ENCODE measurements at places on chromosomes 5 and 9. TPM values are rescaled to one million over a fixed set of nuclear protein-coding genes. Genes with fewer than 3 reads are reported as not detected.

The PCDHA10 gene
- 12.2 TPM for total RNA-seq

The PSIP1 gene
- 332 TPM for total RNA-seq

The GFPT2 gene
- 120 TPM for total RNA-seq

The SPINK4 gene
- total RNA-seq, result not detected

The GPR150 gene
- not detected for total RNA-seq

The LHX6 gene
- total RNA-seq, result 1.0 TPM

The ADGRV1 gene
- total RNA-seq, result 139 TPM

The OR13C3 gene
- total RNA-seq, result not detected

The PTGES gene
- 3.9 TPM for total RNA-seq

The TOR4A gene
- total RNA-seq, result 14.4 TPM

The FRMD3 gene
- total RNA-seq, result 2.6 TPM

The RAI14 gene
- total RNA-seq, result 95.8 TPM

The SLC36A3 gene
- not detected for total RNA-seq

The CENPK gene
- total RNA-seq, result 50.2 TPM

The GRXCR2 gene
- not detected for total RNA-seq

The GARIN3 gene
- total RNA-seq, result not detected

The FAM78A gene
- total RNA-seq, result 2.1 TPM

The LHFPL2 gene
- total RNA-seq, result 50.8 TPM

Data from GM23338 (cell line).